HFF-Myc (cell line): ENCODE measurements at places on chromosomes 12 and 14.

DNA sequence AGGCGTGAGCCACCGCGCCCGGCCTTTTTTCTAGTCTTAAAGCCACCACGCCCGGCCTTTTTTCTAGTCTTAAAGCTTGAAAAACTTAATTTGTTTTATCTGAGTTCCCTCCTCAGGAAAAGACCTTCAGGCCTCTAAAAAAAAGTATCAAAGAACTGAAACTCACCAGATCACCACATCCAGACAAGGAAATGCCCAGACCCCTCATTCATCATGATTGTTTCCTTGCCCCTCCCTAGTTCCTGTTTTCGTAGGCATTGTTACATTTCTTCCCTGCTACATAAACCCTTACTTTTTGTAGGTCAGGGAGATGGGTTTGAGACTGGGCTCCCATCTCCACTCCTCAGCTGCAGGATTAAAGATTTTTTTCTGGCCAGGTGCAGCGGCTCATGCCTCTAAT lies 21.1 kb upstream of the VWF start:
- no peak for DNase-seq

GRCh38 chr12:107317751-107318555 lies 224.6 kb upstream of the CRY1 start:
- DNase-seq, result peak; percentile 27

- no peak for DNase-seq
Measured at GRCh38 chr14:67240168-67240932, 885 bp upstream of the PALS1 start.

GRCh38 chr12:27331927-27332324 lies 710 bp upstream of the BMAL2 start:
- no peak for DNase-seq

DNA sequence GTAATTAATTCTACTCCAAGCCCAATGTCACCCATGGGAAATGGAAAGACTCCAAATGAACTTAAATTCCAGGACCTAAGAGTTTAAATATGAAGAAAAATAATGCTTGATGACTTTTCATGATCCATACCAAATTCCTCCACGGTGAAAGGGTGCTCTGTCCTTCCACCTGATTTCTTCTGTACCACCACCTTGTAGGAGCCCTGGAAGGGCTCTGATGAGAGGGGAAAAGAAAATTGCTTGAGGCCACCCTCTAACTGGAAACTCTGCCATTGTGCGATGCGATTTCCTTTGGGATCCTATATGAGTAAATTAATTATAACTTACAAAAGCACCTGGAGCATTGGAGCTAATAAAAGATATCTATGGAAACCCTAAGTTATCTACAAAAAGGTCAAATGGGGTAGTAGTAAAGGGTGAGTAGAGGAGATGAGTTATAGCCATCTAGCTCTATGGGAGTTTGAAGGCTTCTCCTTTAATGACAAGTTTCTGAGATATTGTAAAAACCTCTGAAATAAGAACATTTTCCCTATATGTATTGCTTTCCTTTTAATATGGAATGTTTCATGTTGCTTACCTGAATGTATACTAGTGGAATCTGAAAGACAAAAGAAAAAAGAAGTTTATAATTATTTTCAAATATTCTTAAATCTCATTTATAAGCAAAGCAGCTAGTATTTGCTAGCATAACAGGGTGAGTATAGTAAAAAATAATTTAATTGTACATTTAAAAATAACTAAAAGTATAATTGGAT lies 5.8 kb downstream of the A2M start:
- no peak for DNase-seq

DNA sequence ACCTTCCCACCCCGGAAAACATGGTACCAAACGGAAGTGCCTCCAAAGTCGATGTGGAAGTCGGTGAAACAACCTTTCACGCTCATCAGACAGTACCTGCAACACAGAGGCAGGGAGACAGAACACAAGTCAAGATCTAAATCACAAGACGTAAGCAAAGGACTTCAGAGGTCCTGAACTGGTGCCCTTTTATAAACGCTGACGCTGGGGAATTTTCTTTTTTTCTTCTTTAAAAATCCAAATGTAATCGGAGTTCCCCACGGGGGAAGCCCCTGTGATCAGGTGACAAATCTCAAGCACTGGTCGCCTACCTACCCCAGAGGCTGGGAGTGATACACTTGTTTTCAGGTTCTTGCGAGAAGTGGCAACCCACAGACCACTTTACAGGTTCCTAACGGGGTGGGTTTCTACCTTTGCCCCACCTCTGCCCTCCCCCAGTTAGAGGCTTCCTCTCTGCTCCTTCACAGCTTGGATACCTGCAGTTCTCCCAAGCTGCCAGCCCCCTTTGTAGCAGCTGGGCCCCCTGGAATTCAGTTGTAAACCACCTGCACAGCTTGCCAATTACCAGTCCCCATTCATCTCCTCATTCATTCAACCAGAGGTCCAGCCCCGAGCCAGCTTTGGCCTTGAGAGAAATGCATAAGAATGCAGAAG lies 46.2 kb downstream of the KDM2B start:
- no peak for DNase-seq

- DNase-seq, result no peak
Measured at GRCh38 chr12:129075460-129076208, 222.4 kb downstream of the GLT1D1 start.

DNA sequence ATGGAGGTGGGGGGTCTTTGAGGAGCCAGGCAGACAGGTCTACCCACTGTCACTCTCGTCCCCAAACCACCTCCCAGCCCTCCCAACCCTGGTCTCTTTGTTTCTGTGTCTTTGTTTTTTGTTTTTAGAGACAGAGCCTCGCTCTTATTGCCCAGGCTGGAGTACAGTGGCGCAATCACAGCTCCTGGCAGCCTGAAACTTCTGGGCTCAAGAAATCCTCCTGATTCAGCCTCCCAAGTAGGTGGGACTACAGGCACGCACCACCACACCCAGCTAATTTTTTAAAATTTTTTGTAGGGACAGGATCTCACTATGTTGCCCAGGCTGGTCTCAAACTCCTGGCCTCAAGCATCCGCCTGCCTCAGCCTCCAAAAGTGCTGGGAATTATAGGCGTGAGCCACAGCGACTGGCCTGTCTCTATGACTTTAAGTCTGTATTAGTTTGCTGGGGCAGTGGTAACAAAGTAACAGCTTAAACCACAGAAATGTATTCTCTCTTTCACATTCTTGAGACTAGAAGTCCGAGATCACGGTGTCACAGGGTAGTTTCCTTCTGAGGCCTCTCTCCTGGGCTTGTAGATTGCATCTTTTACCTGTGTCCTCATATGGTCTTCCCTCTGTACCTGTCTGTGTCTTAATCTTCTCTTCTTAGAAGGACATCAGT lies 26.1 kb downstream of the DTX1 start:
- no peak for DNase-seq

DNA sequence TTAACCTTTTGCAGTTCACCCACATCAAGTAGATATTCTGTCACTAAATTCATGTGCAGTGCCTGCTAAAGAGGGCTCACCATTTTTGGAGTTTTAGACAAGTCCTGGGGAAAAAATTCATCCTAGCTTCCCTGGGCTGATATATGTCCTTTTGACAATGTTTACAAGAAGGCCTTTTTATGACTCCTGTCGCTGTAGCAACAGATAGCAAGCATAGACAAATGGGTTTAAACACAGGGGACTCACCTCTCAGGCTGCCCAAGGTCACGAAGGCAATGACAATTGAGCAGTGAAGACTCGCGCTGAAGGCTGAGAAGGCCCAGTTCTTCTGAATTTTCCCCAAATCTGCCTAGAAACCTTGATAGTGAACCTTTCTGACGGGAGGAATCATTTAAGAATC lies 150.7 kb upstream of the CPM start:
- DNase-seq, result no peak

DNA sequence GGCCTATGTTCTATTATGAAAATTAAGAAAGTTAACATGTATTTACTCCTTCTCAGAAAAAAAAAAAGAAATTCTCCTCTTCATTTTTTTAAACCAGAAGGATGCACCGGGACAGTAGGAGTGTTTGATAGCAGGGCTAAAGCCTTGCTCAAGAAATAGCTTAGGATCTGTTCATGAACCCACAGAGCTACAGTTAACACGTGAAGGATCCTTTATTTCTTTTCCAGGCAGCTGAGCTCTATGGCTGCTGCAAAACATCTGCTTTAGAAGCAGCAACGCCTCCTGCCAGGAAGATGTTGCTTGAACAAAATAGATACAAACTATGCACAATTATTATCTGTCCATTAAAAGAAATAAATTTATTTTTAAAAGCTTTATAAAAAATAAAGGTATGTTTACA lies 254.8 kb downstream of the PRKD1 start:
- no peak for DNase-seq

DNA sequence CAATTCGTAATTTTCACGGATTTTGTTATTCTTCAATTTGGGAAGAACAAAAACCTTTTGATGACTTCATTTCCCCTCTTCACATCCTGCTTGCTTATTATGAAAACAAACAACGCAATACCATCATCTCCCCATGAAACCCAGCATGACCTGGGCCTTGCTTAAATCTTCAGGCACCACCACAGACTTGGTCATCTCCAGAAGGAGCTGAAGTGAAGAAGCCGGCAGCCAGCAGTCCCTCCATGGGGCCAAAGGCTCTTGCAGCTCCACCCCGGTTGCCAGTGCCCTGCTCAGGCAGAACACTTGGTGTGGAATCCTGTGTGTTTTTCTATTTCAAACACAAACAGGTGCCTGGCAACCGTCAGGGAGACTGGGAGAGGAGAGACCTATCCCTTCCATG lies 982.9 kb upstream of the TMEM132C start:
- DNase-seq, result no peak

DNA sequence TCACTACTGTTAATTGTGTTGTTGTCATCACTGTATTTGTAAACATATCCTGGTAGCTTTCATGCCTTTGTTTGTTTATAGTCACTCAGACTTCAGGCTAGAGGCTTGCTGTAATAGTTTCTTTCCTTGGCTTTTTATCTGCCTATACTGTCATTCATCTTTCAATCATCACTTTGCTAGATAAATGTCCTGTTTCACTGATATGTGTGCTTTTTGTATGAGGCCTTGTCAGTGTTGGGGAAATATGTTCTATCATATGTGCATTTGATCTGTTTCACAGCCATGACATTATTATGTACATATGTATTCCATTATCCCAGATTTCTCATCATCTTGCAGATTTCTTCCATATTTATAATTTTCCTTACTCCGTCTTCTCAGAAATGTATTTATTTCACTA lies 558.9 kb upstream of the LRFN5 start:
- DNase-seq, result no peak

DNA sequence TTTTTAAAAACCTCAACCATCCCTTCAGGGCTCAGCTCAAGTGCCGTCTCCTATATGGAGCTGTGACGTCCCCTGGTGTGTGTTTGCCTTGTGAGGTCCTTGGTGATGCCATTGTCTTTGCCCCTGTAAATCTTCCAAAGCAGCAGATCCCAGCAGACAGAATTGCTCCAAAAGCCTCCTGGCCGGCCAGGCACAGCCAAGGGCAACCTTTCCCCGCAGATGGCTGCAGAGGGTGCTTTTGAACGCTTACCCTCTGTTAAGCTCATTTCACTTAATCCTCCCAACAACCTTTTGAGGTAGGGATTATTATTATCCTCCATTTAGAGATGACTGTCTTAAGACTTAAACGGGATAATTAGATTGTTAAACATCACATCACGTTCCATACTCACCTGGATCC lies 51.4 kb downstream of the RFX4 start:
- no peak for DNase-seq

GRCh38 chr12:112117685-112118084 lies 7.7 kb upstream of the TRAFD1 start:
- DNase-seq, result no peak

GRCh38 chr12:112684742-112685141 lies 106.8 kb upstream of the RPH3A start:
- DNase-seq, result no peak

DNA sequence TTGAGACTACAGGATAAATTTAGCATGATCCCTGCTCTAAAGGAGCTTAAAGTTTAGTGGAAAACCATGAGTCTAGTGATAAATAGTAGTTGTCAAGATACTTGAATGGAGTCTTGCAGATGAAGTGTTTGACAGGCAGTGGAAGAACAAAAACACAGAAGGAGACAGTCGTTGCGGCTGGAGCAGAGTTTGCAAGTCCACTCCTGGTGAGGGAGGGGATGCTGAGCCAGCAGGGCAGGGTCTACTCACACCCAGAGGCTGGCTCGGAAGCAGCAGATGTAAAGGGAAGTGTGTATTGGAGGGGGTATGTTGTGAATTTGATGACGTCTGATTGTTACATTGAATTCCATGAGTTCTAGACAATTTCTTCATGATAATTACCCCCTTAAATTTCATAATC lies 61.3 kb downstream of the TRAF3 start:
- DNase-seq, result no peak

GRCh38 chr12:91926848-91927247 lies 218.8 kb downstream of the BTG1 start:
- DNase-seq, result peak; percentile 52

DNA sequence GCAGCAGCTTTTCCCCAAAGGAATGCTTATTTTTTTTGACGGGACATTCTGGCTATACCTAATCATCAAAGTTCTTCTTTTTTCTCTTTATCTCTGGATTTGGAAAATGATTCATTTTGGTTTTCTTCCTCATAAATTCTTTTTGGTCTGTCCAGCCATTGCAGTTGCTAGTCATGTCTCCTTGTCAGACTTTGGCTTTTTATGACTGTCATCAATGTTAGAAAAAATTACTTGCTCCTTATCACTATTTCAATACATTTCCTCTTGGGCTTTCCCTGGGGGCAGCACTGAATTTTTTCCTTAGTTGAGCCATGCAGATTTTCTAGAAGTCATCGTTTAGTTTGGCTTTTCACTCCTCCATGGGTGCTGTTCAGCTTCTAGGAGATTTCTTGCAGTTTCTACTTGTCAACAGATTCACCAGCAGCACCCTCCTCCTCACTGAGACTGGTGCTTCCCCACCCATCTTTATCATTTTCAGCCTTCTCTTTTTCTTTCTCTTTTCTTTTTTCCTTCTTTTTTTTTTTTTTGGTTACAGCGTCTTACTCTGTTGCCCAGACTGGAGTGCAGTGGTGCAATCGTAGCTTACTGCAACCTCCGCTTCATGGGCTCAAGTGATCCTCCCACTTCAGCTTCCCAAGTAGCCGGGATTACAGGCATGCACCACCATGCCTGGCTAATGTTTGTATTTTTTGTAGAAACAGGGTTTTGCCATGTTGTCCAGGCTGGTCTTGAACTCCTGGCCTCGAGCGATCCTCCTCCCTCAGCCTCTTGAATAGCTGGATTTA lies 5.2 kb downstream of the ADIPOR2 start:
- DNase-seq, result no peak
